ENCODE measurements at places on chromosomes 6 and 20. TPM values are rescaled to one million over a fixed set of nuclear protein-coding genes. Genes with fewer than 3 reads are reported as not detected.
A peak's percentile ranks its signal among the peaks of the same experiment; 100 is the strongest.

SRSF12 gene
- total RNA-seq = not detected

HNF4A gene
- total RNA-seq = 7.4 TPM

GRCh38 chr6:7691675-7692452, 34.0 kb upstream of the BMP6 start:
- DNase-seq = peak; percentile 71

DNA sequence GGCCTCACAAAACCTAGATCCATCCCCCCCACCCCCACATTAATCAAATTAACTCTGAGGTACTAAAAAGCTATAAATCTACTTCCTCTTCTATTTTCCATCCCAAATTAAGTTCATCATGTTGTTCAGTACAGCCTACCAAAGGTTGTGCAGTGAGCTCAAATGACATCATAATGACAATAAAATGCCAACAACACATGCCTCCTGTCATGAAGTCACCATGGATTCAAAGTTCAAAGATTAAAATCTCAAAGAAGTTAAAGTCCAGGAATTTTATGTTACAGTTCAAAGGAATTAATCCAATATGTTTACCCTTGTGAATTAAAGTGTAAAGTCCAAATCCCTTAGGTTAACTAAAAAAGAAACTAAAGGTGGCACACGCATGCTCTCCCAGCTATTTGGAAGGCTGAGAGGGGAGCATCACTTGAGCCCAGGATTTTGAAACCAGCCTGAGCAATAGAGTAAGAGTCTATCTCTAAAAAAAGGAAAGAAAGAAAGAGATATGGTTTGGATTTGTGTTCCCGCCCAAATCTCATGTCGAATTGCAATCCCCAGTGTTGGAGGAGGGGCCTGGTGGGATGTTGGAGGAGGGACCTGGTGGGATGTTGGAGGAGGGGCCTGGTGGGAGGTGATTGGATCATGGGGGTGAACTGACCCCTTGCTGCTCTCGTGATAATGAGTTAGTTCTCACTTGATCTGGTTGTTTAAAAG, 25.7 kb upstream of the SIRT5 start:
- no peak for DNase-seq

Data from HCT116 (cell line).